ENCODE measurements at places on chromosomes 6 and 20. TPM values are rescaled to one million over a fixed set of nuclear protein-coding genes. Genes with fewer than 3 reads are reported as not detected.

TMEM217 gene
- total RNA-seq = 0.68 TPM

FHL5 gene
- total RNA-seq = not detected

C20orf204 gene
- 0.34 TPM for total RNA-seq

KIF25 gene
- not detected for total RNA-seq

GSTA3 gene
- total RNA-seq = not detected

HLA-DQB1 gene
- not detected for total RNA-seq

SIRPB1 gene
- total RNA-seq = not detected

RAET1L gene
- total RNA-seq = 9.3 TPM

CLIC1 gene
- 558 TPM for total RNA-seq

SIRPD gene
- total RNA-seq = not detected

PLG gene
- total RNA-seq = not detected

IMPG1 gene
- total RNA-seq = not detected

RBM24 gene
- 0.93 TPM for total RNA-seq

FLRT3 gene
- total RNA-seq = 34.2 TPM

CDSN gene
- 10.9 TPM for total RNA-seq

RAET1E gene
- 18.5 TPM for total RNA-seq

TGM6 gene
- not detected for total RNA-seq

SF3B5 gene
- total RNA-seq = 40.9 TPM

VGLL2 gene
- total RNA-seq = not detected

SSTR4 gene
- total RNA-seq = not detected

DSP gene
- total RNA-seq = 1,323 TPM

ZBTB24 gene
- 8.2 TPM for total RNA-seq

ABHD16B gene
- total RNA-seq = not detected

CALHM4 gene
- not detected for total RNA-seq

RCAN2 gene
- under 0.01 TPM for total RNA-seq

Measured in nasal cavity respiratory epithelium epithelial cell of viscerocranial mucosa (primary cell).